Activated T-helper 17 cell treated with anti-CD3 and anti-CD28 coated beads, Interleukin-2, amount 50 U/mL, for 72 hours (primary cell): ENCODE measurements at places on chromosomes 7 and 10.

GRCh38 chr7:87151729-87152111 is 533 bp upstream of the DMTF1 start:
- peak; percentile 53 for ATAC-seq

GRCh38 chr7:157177333-157177982 is 38.7 kb downstream of the UBE3C start:
- ATAC-seq: no peak

- no peak for ATAC-seq
Observed at GRCh38 chr10:21502348-21502740, 23.1 kb downstream of the SKIDA1 start.

DNA sequence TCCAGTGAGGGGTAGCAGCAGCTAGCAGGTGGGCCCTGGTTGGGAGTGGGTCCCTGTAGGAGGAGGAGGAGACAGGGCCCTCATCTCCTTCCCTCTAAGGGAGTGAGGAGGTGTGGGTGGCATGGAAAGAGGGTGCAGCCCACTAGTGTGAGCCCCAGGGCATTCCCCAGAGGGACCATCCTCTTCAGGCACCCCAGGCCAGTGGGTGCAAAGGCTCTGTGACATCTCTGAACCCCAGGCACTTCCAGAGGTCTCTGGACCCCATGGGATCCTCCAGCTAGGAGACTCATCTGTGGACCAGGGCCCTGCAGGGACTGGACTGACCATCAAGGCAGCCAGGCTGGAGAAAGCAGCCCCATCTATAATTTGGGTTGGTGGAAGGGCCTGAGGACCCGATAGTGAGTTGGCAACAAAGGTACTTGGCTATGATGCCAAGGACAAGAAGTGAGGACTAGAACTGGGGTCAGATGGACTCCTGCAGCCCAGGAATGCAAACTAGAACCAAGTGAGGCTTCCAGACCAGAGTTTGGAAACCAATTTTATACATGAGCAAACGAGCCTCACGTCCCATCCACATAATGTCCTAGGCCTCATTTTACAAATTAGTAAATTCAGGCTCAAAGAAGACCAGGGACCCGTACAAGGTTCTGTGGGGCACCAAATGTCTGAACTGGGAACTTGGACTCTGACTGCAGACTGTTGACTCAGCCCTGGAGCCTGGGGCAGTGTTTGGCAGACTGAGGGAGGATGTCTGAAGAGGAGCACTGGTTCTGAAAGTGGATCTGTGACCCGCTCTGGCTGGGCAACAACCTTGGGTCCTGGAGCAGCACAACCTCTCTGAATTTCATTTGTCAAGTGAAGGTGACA is 1.4 kb upstream of the VSTM4 start:
- no peak for ATAC-seq

DNA sequence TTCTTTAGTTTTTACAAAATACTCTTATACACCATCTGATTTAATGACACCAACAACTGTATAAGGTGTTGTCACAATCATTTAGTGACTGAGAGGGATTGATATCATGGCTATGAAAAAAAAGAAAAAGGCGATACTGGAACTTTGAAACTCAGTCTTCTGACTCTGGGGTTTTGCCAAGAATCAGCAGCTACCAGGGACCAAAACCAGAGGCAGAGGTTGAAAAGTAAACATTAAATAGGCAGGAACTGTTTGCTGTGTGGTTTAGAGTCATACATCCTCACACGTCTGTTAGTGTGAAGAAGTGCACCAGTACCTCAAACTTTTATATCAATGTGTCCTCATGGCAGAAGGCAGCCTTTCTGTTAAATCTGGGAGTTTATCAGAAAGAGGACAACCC is 19.9 kb upstream of the GGCT start:
- ATAC-seq: no peak
